ENCODE measurements at places on chromosomes 12 and 14.

DNA sequence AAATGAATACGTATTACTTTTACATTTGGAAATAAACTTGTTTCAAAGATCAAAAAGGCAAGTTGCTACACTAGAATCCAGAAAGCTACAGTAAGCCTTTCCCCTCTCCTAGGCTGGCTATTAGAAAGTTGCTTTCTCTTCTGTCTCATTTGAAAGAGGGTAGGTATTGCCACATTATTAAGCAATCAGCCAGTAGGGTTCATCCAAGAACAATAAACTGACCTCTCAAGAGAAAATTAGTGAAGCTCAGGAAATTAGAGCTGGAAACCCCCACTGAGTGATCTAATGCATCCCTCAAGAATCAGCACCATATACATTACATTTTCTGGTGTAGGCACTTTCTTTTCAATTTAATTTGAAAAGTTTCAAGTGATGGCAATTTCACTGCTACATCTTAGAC lies 4.5 kb upstream of the TMEM233 start:
- peak; percentile 67 for DNase-seq

DNA sequence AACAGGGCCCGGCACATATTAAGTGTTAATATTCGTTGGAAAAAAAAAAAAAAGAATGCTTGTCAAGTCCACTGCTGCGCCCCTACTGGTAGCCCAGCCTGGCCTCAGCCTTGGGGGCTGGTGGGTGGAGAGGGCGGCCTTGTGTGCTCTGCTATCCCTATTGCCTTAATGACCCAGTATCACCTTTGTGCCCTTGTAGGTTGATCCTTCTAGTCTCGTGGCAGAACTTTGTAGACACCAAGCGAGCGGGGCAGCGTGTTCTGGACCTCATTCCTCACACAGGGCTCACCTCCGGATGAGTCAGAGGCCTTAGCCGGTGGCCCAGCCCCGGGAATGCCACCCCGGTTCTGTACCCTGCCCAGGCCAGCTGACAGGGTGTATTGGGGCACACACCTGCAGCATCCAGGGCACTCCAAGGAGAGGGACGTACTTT lies 1.8 kb upstream of the RCOR1 start:
- DNase-seq, result peak; percentile 64

- DNase-seq, result no peak
Observed at GRCh38 chr14:64516969-64517368, 12.4 kb downstream of the ZBTB1 start.

DNA sequence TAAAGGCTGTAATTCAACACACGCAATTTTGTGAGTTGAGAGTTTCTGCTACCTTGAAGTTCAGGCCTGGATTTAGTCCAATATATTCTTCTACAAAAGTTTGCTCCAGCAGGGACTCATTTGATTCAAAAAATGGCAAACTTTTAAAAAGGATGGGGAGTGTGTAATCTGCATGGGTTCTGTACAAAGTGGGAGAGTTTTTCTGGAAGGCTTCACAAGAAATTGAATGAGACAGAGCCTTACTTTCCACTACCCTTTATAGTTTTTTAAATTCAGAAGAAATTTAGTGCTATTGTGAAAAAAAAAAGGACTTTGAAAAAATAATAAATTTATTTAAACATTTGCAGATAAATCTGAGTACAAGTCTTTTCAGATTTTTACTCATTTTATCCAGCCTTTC lies 116.9 kb downstream of the METTL25 start:
- DNase-seq, result no peak

GRCh38 chr14:88879022-88879421 lies 54.6 kb downstream of the TTC8 start:
- peak; percentile 91 for DNase-seq

GRCh38 chr12:50188241-50188781 lies 21.1 kb upstream of the CERS5 start:
- DNase-seq, result peak; percentile 70

All from fibroblast of mammary gland (primary cell).